NCI-H146 (cell line): ENCODE measurements at places on chromosomes 4 and X.

- DNase-seq, result no peak
Measured at GRCh38 chr4:48252313-48252712, 17.3 kb downstream of the TEC start.

GRCh38 chr4:137000432-137000831 lies 531.9 kb downstream of the PCDH18 start:
- DNase-seq, result no peak

- DNase-seq, result no peak
Measured at GRCh38 chrX:24014388-24015018, 12.5 kb downstream of the KLHL15 start.

DNA sequence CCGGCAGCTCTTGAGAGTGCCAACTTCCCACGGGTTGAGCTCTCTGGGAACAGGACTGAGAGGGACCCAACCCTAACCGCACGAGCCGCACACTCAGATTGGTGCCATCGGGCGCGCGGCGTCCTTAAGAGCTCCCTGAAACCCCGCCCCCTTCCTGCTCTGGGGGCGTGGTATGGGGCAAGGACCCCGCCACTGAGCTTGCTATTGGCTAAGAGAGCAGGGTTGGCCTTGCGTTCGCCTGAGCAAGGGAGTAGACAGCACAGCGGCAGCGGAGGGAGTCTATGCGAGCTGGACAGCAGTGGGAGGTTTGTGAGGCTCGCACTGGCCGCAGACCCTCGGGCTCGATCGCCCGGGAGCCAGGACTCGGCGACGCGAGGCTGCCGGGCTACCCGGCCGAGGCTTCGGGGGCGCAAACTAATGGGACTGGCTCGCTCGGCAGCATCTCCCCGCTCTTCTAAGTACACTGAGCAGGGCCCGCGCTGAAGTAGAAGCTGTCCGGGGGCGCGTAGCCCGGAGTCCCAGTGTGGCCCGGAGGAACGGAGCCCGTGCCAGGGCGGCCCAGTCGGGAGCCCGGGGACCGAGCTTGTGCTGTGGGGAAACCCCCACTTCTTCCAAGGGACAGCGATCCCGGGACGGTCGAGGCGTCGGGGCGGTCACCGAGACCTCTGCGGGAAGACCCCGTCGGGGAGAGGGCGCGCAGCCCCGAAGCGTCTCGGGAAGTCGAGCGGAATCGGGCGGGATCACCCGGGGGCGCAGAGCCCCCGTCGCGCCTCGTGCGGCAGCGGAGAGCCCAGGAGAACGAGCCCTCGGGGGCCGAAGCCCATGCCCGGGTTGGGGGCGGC lies at the start of gene EFNB1:
Gene EFNB1, plus strand, starts transcription at position 282 of the 842 bp plus-strand sequence. CDS start 756 bp downstream, outside the sequence.
- peak; percentile 88 for DNase-seq

GRCh38 chrX:24767557-24767956 lies 73.8 kb downstream of the POLA1 start:
- no peak for DNase-seq

GRCh38 chrX:97633798-97634197 lies 750.1 kb downstream of the RPA4 start:
- no peak for DNase-seq

DNA sequence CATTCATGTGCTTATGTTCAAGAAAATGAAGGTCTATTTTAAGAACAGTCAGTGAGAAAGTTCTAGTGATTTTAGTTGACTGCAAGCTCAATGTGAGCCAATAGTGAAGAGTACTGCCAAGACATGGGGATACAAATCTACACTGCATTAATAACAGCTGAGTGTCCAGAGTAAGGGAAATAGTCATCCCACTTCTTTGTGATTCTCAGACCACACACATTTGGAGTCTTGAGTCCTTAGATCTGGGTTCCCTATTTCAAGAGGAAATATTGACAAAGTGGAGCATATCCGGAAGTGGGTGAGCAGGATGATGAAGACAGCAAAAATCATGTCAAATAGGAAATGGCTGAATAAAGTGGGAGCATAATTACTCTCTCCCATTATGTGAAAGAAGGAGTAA lies 171.1 kb downstream of the LARP7 start:
- DNase-seq, result no peak

GRCh38 chr4:153464068-153464467 lies 2.1 kb upstream of the TMEM131L start:
- DNase-seq, result no peak

- peak; percentile 4 for DNase-seq
Measured at GRCh38 chr4:104492183-104492771, 2.4 kb downstream of the CXXC4 start.

DNA sequence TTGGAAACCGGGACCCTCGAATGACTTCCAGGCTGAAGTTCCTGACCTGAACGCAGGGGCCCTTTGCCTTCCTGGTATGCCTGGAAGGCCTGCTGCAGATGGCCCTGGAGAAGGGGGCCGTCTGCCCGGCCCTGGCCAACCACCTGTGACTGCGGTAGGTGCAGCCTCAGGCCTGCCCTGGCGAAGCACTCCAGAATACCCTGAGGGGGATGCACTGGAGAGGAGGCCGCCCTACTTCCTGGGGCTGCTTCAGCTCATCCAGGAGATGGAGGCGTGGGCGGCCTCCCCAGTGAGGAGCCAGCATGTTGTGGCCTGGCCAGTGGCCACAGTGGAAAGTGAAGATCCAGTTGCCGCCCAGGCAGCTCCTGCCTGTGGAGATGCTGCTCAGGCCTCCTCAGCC lies 26.4 kb upstream of the PNMA3 start:
- DNase-seq, result no peak

DNA sequence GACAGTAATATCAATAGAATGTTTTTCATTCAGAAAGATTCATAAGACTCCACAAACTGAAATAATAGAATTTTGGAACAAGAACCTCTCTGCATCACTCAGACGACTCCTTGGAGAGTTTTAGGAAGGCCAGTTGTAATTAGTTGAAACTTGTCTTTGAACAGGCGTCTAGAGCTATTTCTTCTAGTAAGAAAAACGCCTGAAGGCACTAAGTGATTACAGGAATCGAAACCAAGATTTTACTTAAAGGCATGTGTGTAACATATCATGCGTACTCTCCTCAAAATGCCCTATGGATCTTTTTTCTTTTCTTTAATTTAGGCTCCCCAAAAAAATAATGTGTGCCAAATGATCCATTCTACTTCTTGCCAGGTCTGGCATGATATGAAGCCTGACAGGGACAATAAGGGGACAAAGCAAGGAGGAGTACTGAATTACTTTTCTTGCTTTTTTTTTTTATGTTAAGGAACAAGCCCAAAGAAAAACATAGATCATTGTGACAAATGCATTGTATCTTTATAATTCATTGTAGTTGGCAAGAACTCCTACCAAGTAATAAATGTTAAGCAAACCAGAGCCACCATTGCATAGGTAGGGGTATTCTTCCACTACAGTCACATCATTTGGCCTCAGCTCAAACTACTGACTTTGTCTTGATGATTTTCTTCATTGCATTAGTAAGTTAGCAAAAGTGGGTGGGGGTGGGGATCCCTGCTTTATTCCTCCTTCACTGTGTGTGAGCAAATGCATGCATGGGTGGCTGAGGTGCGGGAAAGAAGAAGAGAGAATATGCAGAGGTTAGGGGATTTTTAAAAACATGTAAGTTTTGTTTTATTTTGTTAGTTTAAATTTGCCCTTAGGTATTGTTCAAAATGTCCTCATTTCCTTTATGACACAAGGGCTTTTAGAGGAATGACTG lies 79.9 kb upstream of the ATOH1 start:
- DNase-seq, result no peak

GRCh38 chr4:85498068-85498733 lies 23.3 kb downstream of the ARHGAP24 start:
- DNase-seq, result no peak
